GM19239 (cell line): ENCODE measurements at places on chromosomes 3 and 15.

- DNase-seq, result no peak
Observed at GRCh38 chr15:85597155-85597815, 197.4 kb downstream of the KLHL25 start.

- DNase-seq, result no peak
Observed at GRCh38 chr15:54815556-54815955, 381.2 kb downstream of the RSL24D1 start.

DNA sequence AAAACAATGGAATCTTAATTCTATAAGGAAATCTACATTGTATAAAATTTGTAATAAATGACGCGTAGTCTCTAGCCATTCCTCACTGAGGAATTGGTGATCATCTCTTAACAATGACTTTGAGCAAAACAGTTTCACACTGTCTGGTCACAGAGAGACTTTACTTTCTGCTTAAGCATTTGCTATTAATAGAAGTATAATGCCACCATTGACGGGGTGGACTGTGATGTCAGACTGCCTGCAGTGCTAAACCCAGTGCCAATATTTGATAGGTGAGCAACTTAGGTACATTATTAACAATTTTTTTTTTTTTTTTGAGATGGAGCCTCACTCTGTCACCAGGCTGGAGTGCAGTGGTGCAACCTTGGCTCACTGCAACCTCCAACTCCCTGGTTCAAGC, 494.9 kb upstream of the ADAMTS9 start:
- no peak for DNase-seq

DNA sequence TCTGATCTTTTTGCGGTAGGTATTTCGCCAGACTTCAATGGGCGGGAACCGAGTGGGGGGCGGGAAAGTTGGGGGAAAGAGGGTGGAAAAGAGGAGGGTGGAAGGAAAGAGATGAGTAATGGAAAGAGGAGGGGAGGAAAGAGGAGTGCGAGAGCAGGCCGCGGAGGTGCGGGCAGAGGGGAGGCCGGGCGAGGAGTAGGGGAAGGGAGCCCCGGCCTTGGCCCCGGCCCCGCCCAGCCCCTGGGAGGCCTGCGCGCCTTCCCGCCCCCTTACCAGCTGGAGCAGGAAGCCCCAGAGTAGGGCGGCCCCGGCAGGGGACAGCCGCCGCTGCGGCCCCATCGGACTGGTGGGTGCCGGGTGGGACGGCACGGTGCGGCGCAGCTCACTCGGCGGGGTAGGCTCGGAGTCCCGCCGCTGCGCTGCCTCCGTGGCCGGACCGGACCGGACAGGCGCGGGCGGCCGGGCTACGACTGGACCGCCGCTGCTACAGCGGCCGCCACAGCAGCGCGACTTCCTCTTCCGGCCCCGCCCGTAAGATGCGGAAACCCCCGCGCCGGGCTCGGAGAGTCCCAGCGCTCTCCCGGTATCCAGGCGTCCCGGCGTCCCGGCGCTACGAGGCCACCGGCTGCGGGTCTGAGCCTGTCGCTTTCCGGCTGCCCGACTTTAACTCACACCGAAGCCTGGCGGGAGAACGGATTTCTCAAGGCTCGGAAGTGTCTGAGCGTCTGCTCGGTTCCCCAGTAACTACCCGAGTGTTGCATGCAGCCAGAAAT, at the start of gene SPPL2A:
SPPL2A (minus strand) TSS at position 512 of the 773 bp plus-strand sequence; CDS start at position 339, 173 bp downstream.
- DNase-seq, result peak; percentile 83

GRCh38 chr3:133404920-133405319, 5.1 kb downstream of the BFSP2 start:
- DNase-seq, result no peak

- DNase-seq, result no peak
Observed at GRCh38 chr3:66567077-66567476, 66.3 kb upstream of the LRIG1 start.

- DNase-seq, result no peak
Observed at GRCh38 chr15:90243943-90244639, 5.3 kb upstream of the TTLL13 start.

GRCh38 chr3:73081140-73081539, 19.7 kb downstream of the EBLN2 start:
- no peak for DNase-seq

GRCh38 chr3:181886676-181887075, 175.0 kb downstream of the SOX2 start:
- DNase-seq, result no peak

GRCh38 chr15:51830276-51830806, 888 bp downstream of the TMOD3 start:
- no peak for DNase-seq

GRCh38 chr3:134136604-134137003, 106.9 kb upstream of the SLCO2A1 start:
- DNase-seq, result no peak

- DNase-seq, result no peak
Observed at GRCh38 chr3:135491491-135492205, 473.9 kb upstream of the PPP2R3A start.

DNA sequence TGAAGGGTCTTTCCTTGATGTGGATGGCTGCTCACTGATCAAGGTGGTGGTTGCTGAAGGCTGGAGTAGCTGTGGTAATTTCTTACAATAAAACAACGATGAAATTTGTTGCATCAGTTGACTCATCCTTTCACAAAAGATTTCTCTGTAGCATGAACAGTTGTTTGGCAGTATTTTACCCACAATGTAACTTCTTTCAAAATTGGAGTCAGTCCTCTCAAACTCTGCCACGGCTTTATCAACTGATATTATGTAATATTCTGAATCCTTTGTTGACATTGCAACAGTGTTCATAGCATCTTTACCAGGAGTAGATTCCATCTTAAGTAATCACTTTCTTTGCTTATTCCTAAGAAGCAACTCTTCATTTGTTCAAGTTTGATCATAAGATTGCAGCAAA, 252.6 kb downstream of the UBE2E2 start:
- no peak for DNase-seq

- no peak for DNase-seq
Observed at GRCh38 chr3:118705487-118706219, 329.0 kb downstream of the IGSF11 start.

- peak; percentile 18 for DNase-seq
Observed at GRCh38 chr3:170499562-170500156, 81.0 kb downstream of the CLDN11 start.

- DNase-seq, result no peak
Observed at GRCh38 chr15:38864122-38864521, 299.5 kb upstream of the RASGRP1 start.

DNA sequence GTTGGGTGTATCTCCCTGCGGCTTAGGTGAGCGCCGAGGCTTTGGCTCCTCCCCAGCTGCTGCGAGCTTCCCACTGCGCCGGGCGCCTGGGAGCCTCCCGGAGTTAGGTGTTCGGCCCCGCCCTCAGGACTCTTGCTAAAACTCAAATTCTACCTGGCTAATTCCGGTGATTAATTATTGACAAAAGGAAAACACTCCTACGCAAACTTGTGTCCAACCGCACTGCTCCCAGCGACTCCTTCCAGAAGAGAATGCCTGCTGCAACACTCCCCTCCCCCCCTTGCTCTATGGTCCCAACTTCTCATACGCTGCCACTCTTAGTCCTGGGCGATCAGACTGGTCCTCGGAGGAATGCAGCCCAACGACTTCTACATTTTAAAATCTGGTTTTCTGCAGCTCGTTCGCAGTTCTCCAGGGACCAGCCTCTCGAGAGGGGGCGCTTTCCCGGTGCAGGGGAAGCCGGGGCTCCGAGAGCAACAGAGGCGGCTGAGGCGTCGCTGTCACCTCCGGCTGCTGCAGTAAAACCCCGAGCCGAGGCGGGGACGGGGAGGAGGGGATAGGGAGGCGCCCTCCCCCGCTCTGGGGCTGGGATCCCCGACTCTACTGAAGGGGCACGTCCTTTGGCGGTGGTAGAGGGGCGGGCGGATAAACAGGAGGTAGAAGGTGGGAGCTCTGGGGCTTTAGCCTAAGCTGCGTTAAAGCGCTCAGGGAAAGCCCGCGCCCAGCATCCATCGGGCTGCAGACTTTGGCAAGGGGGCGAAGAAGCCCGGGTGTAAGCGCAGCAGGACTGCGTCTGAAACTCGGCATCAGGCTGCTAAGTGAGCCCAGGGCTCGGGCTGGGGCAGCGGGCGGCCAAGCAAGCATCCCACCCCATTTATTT, at the start of gene SPTSSB:
SPTSSB (minus strand) TSS at position 77 of the 880 bp plus-strand sequence. CDS start 25,194 bp downstream, outside the sequence.
- DNase-seq, result peak; percentile 12

GRCh38 chr3:144055604-144056003, 84.0 kb downstream of the DIPK2A start:
- no peak for DNase-seq

DNA sequence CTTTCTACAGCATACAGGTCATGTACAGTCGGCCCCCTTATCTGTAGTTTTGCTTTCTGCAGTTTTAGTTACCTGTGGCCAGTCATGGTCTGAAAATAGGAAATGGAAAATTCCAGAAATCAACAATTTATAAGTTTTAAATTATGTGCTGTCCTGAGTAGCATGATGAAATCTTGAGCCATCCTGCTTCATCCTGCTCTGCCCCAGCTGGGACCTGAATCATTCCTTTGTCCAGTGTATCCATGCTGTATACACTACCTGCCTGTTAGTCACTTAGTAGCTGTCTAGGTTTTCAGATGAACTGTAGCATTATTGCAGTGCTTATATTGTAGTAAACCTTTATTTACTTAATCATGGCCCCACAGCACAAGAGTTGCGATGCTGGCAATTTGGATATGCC, 44.8 kb downstream of the AP4E1 start:
- no peak for DNase-seq

DNA sequence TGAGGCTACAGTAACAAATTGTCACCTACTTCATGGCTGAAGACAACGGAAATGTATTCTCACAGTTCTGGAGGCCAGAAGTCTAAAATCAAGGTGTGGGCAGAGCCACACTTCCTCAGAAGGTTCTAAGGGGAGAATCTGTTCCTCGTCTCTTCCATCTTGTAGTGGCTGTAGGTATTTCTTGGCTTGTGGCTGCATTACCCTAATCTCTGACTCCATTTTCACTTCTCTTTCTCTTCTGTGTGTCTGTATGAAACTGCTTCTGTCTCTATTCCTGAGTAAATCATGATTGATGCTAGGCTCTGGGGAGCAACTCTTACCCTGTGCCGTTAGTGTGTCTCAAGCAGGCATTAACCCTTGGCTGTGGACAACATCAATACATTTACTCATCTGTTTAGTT, 164.7 kb downstream of the SQOR start:
- no peak for DNase-seq

- no peak for DNase-seq
Observed at GRCh38 chr3:192422997-192423342, 304.4 kb downstream of the FGF12 start.

DNA sequence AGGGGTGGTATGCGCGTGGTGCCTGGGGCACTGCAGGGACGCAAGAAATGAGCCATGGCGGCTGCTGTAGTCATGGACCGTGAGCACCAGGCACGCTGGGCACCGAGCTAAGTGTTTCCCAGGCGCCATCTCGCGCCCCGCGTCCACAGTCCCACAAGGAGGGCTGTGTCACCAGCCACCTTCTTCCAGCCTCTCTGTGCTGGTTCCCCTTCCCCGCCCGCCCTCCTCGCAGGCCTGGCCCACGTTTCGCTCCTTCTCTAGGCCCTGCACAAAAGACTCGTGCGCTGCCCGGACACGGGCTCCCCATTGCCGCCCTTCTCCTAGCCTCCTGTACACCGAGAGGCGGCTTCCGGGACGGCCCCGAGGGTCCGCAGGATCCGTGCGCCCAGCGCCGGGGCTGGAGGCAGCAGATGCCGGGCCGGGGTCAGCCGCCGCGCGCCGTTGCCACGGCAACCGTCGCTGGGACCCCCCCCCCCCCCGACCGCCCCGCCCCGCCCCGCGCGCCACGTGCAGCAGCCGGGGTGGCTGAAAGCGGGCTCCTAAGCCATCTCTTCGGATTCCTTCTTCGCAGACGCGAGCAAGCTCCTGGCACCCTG, 113.4 kb downstream of the SRGAP3 start:
- no peak for DNase-seq

DNA sequence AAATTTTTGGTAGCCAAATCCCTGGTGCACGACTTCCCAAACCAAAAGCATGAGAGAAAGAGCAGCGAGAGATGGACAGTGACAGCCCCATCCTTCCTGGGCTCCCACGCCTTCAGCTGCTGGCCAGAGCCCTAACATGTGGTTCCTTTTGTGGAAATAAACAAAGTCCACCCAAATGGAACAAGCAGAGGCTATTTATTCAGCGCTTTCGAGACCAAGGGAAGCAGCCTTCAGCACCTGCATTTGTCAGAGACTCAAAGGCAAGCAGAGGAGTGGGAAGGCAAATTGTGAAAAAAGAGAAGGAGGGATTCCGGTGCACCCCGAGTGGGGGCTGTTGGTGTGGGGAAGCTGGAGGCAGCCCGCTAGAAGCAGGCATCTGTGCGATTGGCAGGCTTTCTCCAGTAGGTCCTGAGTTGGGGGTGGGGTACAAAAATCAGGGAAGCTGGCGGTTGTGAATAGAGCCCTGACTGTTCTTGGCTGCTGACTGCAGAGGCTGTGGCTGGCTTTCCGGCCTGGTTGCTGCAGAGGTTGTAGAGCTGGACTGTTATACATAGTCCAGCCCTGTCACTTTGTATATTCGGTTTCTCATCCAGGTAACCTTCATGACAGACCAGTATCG, 427.2 kb downstream of the OCA2 start:
- DNase-seq, result no peak

- DNase-seq, result no peak
Observed at GRCh38 chr3:79019137-79019923, 748.5 kb downstream of the ROBO1 start.

GRCh38 chr3:188943591-188943990, 228.2 kb upstream of the TPRG1 start:
- no peak for DNase-seq

GRCh38 chr3:18366258-18366657, 58.9 kb downstream of the SATB1 start:
- no peak for DNase-seq

GRCh38 chr15:45441686-45442085, 63.3 kb upstream of the GATM start:
- DNase-seq, result no peak

- no peak for DNase-seq
Observed at GRCh38 chr15:88917760-88918159, 4.6 kb upstream of the MFGE8 start.

- no peak for DNase-seq
Observed at GRCh38 chr3:44995142-44995770, 19.2 kb downstream of the EXOSC7 start.

DNA sequence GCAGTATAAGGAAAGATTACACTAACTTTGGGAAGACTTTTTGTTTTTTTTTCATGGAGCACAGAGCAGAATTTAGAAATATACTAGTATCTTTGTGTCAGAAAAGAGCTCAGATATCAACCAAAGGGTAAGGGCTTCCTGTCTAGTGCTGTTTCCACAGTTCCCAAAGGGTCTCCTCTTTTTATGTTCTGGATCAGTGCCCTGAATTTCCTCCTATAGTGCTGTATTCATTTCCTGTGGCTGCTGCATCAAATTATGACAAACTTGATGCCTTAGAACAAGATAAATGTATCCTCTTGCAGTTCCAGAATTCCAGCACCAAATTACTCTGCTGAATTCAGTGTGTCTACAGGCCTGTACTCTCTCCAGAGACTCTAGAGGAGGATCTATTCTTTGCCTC, 219.8 kb upstream of the THRB start:
- DNase-seq, result no peak

DNA sequence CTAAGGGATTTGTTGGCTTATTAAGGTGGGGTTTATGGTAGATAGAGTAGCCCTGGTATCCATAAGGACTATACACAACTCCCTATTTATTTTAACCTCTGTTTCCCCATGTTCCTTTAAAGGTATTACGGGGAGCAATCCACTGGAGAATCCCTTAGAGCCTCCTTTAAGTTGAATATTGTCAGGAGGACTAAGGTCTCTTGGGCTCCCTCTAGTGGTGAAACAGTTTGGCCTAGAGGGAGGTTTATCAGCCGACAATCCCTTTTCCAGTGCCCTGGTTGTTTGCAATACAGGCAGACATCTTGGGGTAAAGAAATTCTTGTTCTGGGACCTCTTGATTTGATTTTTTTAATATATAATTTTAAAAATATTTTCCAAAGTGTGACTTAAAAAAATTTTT, 12.9 kb downstream of the OPA1 start:
- no peak for DNase-seq
